ENCODE measurements at places on chromosomes 6 and 20. TPM values are rescaled to one million over a fixed set of nuclear protein-coding genes. Genes with fewer than 3 reads are reported as not detected.

- no peaks in the 10 kb centered on the region for H3K36me3 ChIP-seq
- no peaks in the 10 kb centered on the region for H3K27me3 ChIP-seq
- H3K4me3 ChIP-seq, result no peak overlapping the region
- H3K27ac ChIP-seq, result no peak overlapping the region
- no peak for DNase-seq
Observed at GRCh38 chr6:16311763-16312162, 73.4 kb downstream of the GMPR start.

DNA sequence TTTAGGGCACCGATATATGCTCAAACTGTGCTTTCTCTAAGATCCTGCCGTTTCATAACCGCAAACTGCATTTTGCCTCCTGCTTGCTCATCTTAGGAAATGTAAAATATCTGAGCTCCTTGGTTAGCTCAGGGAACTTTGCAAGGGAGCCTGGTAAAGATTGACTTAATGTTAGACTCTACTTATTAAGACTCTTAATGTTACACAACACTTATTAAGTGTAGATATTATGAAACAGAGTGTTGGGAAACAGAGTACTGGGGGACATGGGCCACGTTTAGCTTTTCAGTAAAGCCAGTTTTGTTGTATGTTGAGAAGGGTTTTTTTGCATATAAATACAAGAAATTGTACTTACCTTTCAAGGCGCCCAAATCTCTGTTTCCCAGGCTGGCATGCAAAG lies 1.9 kb downstream of the LTV1 start:
- peaks cover 4% of the 10 kb centered on the region for H3K4me1 ChIP-seq
- H3K27me3 ChIP-seq, result no peaks in the 10 kb centered on the region
- no peak overlapping the region for H3K4me3 ChIP-seq
- no peak overlapping the region for H3K27ac ChIP-seq
- DNase-seq, result no peak

DNA sequence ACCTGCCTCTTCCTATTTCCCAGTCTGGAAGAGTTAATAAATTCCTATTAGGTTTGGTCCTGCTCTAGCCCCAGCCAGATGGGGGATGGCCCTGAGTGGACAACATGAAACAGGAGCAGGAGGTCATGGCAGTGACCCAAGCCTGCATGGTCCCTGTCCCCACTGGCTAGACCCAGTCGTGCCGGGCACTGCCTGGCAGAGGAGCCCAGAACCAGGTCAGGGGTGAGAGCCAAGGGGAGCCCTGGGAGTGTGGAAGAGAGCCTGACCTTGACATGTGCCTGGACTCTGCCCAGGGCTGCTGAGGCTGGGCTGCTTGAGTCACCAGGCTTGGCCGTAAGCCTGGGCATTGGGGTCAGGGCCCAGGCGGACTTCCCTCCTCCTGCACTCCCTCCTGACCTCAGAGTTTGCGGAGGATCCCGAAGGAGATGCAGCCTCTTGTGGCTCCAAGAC lies 3.6 kb downstream of the AVP start:
- no peak for DNase-seq
- H3K36me3 ChIP-seq, result no peaks in the 10 kb centered on the region
- H3K27ac ChIP-seq, result no peak overlapping the region
- H3K27me3 ChIP-seq, result peaks cover 45% of the 10 kb centered on the region
- H3K4me3 ChIP-seq, result no peak overlapping the region

DNA sequence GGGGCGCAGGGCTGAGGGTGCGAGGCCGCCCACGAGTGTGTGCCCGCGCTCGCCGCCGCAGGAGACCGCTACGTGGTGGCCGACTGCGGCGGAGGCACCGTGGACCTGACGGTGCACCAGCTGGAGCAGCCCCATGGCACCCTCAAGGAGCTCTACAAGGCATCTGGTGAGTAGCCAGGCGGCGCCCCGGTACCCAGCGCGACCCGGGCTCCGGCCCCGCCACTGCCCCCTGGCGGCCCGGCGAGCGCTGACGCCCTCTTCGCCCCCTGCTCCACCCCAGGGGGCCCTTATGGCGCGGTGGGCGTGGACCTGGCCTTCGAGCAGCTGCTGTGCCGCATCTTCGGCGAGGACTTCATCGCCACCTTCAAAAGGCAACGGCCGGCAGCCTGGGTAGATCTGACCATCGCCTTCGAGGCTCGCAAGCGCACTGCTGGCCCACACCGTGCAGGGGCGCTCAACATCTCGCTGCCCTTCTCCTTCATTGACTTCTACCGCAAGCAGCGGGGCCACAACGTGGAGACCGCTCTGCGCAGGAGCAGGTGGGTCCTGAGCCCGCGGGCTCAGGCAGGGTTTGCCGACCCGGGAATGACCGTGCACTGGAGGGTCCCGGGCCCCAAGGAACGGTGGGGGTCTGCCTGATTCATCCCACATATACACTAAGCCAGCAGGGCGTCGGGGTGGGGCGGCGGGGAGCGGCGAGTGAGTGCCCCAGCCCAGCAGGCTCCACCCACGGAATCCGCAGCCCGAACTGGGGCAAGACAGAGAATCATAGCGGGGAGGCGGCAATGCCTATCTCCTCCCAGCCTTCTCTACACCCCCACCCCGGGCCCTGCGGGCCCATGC lies 17.4 kb downstream of the HSPA12B start:
- H3K27ac ChIP-seq, result no peak overlapping the region
- H3K27me3 ChIP-seq, result no peaks in the 10 kb centered on the region
- no peaks in the 10 kb centered on the region for H3K36me3 ChIP-seq
- H3K4me1 ChIP-seq, result no peaks in the 10 kb centered on the region

DNA sequence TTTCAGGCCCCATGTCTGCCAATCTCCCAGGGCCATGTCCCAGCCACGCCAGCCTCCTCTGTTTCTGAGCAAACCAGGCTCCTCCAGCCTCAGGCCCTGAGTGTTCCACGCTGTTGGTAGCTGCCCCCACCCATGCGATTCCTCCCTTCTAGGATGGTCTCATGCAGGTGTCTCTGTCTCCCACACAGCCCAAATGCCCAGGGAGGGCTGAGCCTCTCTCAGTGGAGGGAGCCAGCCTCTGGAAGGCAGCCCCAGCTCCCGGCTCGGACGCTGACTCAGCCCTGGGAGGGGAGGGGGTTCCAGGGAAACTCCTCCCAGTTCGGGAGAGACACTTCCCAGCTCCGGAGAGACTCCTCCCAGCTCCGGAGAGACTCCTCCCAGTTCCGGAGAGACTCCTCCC lies 122.9 kb upstream of the AFDN start:
- no peak for DNase-seq
- no peak overlapping the region for H3K4me3 ChIP-seq
- no peaks in the 10 kb centered on the region for H3K36me3 ChIP-seq
- no peaks in the 10 kb centered on the region for H3K27me3 ChIP-seq
- H3K27ac ChIP-seq, result no peak overlapping the region
- peaks cover 17% of the 10 kb centered on the region for H3K4me1 ChIP-seq

DNA sequence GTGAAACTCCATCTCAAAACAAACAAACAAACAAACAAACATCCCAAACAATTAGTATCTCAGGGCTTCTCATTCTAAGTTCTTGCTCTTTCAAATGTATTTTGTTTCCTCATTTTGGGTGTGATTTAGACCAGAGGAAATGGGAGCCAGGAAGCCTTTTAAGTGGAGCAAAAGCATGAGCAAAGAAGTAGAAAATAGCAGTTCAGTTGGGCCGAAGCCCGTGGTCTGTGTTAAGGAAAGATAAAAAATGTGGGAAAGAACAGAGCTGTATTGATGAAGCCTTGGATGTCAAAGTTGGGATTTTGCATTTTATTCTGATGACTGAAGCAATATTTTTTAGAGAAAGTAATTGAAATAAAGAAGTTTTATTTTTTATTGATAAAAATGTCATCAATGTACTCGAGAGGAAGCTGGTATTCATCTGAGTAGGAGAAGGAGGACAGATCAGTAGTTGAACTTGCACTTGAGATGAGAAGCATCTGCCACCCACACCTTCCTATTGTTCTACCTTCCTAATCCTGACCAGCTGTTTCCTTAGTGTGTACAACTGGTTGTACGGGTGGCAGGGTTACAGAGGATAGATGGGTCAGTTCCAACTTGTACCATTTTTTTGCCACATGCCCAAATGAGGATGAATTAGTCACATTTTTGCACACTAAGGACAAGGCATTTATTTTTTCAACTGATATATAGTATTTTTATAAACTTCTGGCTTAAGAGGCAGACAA lies 56.1 kb downstream of the KIAA0408 start:
- no peaks in the 10 kb centered on the region for H3K27me3 ChIP-seq
- no peaks in the 10 kb centered on the region for H3K4me1 ChIP-seq
- H3K36me3 ChIP-seq, result no peaks in the 10 kb centered on the region

- H3K27ac ChIP-seq, result no peak overlapping the region
- no peaks in the 10 kb centered on the region for H3K36me3 ChIP-seq
- H3K4me1 ChIP-seq, result no peaks in the 10 kb centered on the region
- no peak overlapping the region for H3K4me3 ChIP-seq
- H3K27me3 ChIP-seq, result no peaks in the 10 kb centered on the region
Observed at GRCh38 chr20:30611239-30611984, 646.1 kb upstream of the DEFB115 start.

DNA sequence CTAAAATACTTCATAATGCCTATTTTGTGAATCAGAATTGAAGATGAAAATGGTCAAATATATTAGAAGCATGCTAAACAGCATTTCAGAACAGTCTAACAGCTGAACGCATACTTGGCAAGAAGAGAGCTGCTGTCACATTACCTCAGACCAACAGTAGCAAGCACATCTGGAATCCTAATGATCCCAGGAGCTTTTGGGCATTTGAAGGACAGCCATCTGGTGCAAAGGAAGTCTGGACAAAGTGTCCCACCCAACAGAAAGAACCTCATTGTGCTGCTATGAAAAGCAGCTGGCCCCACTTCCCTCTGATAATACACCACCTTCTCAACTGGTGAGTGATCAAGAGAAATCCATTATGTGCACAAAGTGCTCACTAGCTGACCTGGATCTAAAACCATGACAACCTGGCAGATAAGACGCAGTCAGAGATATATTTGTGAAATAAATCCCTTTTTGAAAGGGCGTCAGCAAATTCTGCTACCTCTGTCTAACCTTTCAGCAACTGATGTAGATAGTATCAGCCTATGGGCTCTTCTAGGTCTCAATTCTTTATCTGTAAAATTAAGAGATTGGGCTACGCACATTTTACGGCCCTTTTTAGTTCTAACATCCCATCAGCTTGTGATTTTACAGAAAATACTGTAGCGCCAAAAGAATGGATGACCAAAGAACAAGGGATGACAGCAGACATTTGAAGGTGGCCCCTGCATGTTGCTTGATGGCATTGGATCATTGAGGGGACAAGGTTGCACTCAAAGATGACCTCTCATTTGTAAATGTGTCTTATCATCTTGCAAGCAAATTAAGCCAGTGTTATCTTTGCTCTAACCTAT lies 78.7 kb downstream of the SGK1 start:
- H3K4me1 ChIP-seq, result no peaks in the 10 kb centered on the region
- H3K27ac ChIP-seq, result no peak overlapping the region
- H3K36me3 ChIP-seq, result no peaks in the 10 kb centered on the region
- H3K4me3 ChIP-seq, result no peak overlapping the region

DNA sequence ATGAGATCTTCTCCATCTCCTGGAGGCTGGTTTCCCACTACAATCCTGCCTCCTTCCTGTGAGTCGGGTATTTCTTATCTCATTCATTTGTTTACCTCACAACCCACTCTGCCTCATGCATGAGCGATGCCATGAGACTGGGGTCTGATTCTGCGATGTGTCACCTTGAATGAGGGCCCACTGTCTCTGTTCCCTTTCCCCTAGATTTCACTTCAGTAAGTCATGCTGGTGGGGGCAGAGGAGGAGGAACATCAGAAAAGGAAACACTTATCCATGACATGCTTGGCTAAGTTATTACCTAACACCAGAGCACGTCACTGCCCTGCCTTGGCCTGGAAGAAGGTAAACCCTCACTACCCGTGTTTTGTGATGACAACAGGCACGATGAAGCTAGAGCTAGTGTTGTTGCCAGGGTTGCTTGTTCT lies 337.4 kb upstream of the PRDM1 start:
- H3K36me3 ChIP-seq, result no peaks in the 10 kb centered on the region
- DNase-seq, result no peak
- H3K27me3 ChIP-seq, result peaks cover 4% of the 10 kb centered on the region
- no peak overlapping the region for H3K27ac ChIP-seq
- H3K4me3 ChIP-seq, result no peak overlapping the region

DNA sequence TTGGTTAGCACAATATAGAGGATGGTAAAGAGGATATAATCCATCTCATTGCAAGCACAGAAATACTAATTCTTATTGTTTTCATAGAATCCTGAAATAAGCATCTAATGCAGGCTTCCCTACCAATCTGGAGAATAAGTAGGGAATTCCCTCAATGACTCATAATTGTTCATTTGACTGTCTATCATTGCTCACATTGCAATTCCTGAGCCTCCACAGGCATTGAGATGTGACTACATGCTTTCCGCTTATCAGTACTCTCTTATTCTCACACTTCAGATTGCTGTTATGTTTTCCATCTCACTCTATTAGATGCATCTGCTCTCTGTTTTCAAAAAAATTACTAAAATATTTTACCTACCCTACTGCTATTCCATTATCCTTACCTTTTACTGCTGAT lies 216.2 kb upstream of the PRSS16 start:
- H3K4me1 ChIP-seq, result no peaks in the 10 kb centered on the region
- no peak overlapping the region for H3K4me3 ChIP-seq
- no peaks in the 10 kb centered on the region for H3K36me3 ChIP-seq
- H3K27ac ChIP-seq, result no peak overlapping the region
- no peak for DNase-seq

GRCh38 chr20:63819224-63819921 lies 11.7 kb downstream of the ZBTB46 start:
- H3K4me3 ChIP-seq, result peak overlapping the region; percentile 30
- no peaks in the 10 kb centered on the region for H3K4me1 ChIP-seq
- peaks cover 4% of the 10 kb centered on the region for H3K27me3 ChIP-seq
- peak; percentile 65 for DNase-seq

DNA sequence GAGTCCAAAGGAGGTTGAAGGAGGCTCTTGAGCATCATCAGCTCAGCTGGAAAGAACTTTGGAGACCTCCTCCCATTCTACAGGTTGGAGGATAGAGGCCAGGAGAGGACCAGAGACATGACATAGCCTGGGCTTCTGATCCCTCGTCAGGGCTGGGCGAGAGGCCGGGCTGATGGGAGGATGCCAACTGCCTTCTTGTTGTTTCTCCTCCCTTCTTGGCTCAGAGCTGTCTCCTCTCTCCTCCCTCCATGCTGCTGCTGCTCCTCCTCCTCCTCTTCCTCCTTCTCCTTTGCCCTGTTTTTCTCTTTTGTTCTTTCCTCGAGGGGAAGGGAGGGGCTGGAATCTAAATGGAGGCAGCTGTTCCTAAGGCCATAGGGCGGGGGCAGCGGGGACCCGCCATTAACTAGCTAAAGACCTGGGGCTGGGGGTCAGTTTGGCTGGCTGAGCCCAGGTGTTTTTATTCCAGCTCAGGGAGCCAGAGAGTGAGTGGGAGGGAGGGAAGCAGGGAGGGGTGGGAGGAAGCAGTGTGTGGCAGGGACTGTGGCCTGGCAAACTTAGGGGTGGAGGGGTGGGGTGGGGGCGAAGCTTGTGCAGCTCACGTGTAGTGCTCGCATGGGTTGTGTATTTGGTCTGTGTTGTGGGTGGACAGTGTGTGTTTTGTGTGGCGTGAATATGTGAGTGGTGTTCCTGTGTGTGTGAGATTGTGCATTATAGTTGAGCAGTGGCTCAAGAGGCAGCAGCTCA lies 84.8 kb downstream of the CD40 start:
- no peak for DNase-seq
- no peak overlapping the region for H3K27ac ChIP-seq
- peaks cover 21% of the 10 kb centered on the region for H3K27me3 ChIP-seq
- H3K4me3 ChIP-seq, result no peak overlapping the region

The BNIP5 gene
- not detected for total RNA-seq

The LY6G6C gene
- 0.80 TPM for total RNA-seq

The SMPDL3A gene
- total RNA-seq, result 12.4 TPM

The REM1 gene
- not detected for total RNA-seq

The OOEP gene
- total RNA-seq, result not detected

The NRSN1 gene
- total RNA-seq, result not detected

The ZBTB22 gene
- total RNA-seq, result 13.2 TPM

The GSTA2 gene
- not detected for total RNA-seq

The WDR27 gene
- 89.1 TPM for total RNA-seq

The CRISP2 gene
- total RNA-seq, result not detected
